ENCODE measurements at places on chromosomes 5 and 9.

GRCh38 chr5:156481741-156482140, 154.8 kb downstream of the SGCD start:
- no peak for DNase-seq

GRCh38 chr5:157607371-157608161, 32.0 kb upstream of the ADAM19 start:
- DNase-seq = no peak

DNA sequence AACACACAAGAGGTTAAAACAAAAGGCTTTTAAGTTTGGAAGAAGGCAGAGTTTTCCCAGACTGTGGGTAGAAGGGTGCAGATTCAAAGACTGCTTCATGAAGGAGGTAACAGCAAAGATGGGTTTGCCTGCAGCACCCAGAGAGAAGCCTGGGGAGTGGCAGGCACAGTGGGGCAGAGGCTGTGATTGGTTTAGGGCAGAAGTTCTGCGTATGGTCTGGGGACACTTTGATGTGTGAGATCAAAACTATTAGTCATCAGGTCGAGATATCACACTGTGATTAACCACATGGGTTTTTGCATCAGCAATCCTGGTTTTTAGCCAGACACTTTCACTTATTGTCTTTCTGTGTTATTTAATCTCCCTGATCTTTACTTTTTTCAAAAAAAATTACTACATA, 188.8 kb upstream of the GLRA1 start:
- DNase-seq = no peak

- DNase-seq = no peak
Measured at GRCh38 chr5:29304545-29304944, 1888.9 kb upstream of the CDH6 start.

- no peak for DNase-seq
Measured at GRCh38 chr9:134192311-134192950, 28.1 kb upstream of the RNU6ATAC start.

GRCh38 chr5:158937381-158937952, 162.2 kb downstream of the EBF1 start:
- DNase-seq = no peak

DNA sequence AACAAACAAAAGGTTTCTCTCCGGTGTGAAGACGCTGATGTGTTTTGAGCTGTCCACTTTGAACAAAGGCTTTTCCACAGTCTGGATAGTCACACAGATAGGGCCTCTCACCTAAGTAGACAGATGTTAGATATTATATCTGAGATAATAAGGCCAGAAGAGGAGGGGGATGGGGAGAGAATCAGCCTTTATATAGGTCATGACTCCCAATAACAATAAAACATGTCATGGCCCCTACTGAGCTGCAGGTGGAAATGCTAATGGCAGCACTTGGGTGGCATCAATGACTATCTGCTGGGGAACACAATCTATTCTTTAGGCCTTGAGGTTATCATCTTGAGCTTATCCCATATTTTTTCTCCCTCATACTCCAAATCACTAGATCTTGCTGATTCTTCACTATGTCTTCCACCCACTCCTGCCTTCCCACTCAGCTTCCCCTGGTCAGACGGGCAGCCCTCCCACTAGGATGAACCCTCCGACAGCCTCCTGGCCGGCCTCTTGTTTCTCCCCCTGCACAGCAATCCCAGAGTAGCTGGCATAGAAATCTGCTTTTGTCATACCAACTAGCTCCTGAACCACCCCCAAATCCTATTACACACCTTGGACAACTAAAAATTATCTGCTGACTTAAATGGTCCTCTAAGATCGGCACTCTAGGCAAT, 11.5 kb upstream of the SLC35D2 start:
- DNase-seq = no peak

GRCh38 chr5:73265641-73266040, 92.6 kb downstream of the TMEM174 start:
- DNase-seq = no peak

- no peak for DNase-seq
Measured at GRCh38 chr5:5318426-5319190, 103.9 kb upstream of the ICE1 start.

- no peak for DNase-seq
Measured at GRCh38 chr5:169670769-169671525, 33.9 kb downstream of the DOCK2 start.

DNA sequence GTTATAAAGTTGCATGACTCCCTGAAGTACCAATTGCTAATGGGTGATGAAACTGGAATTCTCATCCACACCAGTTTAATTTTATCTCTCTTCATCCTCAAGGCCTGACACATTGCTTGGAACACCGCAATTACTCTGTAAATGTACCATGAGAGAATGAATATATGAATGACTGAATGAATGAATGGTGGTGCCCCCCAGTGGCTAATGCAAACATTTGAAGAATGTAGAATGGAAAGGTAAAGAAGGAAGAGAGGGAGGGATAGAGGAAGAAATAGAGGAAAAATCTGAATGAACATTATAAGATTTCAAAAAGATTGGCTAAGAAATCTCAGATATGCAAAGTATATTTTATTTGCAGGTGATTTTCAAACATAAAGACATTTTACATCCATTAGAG, 13.1 kb downstream of the PAPPA start:
- no peak for DNase-seq

- DNase-seq = no peak
Measured at GRCh38 chr5:160155017-160155750, 35.9 kb upstream of the PWWP2A start.

DNA sequence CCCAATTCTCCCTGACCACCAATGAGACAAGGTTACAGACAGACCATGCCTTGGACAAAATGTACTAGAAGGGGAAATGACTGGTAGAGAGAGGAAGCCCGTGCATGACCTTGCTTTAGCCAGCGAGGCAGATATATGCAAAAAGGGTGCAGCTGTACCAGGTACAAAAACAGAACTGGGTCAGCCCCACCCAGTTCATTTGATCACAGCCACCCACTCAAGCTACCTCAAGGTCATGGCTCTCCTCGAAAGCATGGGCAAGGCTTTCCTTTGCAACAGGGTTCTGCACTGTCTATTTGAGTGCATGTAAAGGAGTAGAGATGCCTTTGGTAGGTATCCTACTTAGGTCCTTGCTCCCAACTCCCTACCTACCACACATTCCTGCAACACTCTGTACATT, 33.3 kb downstream of the TLE1 start:
- DNase-seq = no peak

DNA sequence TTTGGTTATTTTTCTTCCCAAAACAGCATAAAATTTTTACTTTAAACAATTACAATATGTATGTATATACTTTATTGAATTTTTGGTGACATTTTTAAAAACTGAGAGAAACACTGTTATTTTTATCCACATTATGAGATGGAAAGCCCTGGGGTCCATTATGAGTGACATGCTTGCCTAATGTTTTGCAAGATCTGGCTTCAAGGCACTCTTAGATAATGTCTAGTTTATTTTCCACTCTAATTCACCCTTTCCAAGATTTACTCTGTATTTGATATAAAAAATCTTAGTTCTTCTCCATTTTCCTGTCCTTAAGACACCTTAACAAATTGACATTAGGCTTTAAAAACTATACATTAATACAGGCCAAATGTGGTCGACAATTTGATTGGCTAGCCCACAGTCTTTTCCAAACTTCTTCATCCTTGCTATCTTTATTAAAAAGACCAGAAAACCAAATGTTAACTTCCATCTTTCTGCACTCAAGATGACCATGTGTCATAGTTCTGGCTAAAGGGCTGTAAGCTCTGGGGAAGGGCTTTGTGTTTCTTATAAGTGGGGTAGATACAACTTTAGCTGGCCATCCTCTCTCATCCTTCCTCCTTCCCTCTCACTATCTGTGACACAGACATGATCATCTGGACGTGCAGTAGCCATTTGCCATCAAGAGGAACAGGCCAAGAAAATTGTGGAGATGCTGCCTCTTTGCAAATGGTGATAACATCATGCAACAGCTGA, 561.1 kb downstream of the PDE4D start:
- no peak for DNase-seq

DNA sequence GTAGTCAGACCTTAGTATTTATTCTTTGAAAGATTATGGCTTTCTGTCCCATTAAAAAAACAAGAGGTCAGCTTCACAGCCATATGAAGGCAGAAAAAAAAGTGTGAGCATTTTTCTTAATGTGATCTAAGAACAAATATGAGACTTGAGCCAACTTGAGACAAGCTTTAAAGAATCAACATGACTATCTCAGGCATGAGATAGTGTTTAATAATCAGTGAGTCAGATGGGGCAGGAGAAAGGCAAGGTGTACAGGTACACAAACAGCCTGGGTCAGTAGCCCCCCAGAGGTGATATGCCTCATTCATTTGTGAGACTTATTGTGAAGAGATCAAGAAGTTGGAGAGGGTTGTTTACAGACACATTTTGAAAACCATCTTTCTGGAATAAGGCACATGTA, 83.6 kb downstream of the GDNF start:
- no peak for DNase-seq

- no peak for DNase-seq
Measured at GRCh38 chr9:36940500-36940853, 93.6 kb downstream of the PAX5 start.

GRCh38 chr5:65736011-65736410, 14.0 kb downstream of the NLN start:
- no peak for DNase-seq

DNA sequence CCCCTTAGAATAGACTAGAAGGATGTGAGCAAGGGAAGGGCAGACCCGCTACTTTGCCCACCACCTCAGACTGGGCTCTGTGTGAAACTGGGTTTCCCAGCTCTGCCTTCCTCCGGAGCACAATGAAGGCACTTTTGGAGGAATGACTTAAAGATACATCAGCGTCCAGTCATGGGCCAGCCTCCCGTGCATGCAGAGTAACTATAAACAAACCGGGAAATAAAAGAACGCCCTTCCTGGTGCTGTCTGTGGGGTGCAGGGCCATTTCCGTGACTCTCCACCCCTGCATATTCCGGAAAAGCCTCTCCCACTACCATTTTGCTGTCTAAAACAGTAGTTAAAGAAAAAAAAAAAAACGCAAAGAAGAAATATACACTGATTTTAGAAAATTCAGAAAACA, 165.9 kb upstream of the IRX4 start:
- no peak for DNase-seq

GRCh38 chr9:127506117-127506813, 55.0 kb downstream of the LRSAM1 start:
- no peak for DNase-seq

DNA sequence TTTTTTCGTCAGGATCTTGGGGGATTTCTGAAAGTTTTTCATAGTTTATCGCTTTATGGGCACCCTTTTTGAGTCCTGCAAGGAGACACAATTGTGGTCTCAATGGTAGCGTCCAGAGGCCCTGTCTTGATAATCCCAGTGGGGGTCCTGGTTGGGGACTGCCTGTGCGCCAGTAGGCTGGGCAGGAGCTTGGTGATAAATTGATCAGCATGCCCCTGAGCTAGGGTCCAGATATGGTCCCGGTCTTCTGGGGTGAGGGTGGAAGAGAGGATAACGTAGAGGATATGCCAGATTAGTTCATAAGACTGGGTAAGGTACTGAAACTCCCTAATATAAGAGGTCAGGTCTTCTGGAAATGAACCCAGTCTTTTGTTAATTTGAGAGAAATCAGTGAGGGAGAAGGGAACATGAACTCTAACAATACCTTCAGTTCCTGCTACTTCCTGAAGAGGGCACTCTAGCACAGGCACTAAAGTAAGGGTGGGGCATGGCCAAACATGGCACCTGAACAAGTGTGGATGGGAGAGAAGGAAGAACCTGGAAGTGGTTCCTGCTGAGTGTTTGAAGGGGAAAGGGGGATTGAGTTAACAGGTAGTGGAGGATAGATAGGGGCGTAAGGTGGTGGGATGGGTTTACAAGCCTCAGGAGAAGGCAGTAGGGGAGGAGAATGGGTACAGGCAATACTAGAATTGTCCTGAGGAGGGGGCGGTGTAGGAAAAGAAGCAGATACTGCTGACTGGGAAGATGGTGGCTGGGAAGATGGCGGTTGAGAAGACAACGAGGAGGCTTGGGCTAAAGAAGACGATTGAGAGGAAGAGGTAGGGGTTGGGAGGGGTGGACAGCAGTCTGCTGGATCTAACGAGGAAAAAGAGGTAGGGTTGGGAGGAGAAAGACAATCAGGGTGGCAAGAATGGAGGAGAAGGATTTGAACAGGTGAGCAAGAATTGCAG, 33.8 kb upstream of the ANXA2R start:
- DNase-seq = peak; percentile 46

- no peak for DNase-seq
Measured at GRCh38 chr5:120538149-120538548, 74.0 kb downstream of the PRR16 start.

GRCh38 chr5:1212881-1213280, 11.5 kb downstream of the SLC6A19 start:
- no peak for DNase-seq

DNA sequence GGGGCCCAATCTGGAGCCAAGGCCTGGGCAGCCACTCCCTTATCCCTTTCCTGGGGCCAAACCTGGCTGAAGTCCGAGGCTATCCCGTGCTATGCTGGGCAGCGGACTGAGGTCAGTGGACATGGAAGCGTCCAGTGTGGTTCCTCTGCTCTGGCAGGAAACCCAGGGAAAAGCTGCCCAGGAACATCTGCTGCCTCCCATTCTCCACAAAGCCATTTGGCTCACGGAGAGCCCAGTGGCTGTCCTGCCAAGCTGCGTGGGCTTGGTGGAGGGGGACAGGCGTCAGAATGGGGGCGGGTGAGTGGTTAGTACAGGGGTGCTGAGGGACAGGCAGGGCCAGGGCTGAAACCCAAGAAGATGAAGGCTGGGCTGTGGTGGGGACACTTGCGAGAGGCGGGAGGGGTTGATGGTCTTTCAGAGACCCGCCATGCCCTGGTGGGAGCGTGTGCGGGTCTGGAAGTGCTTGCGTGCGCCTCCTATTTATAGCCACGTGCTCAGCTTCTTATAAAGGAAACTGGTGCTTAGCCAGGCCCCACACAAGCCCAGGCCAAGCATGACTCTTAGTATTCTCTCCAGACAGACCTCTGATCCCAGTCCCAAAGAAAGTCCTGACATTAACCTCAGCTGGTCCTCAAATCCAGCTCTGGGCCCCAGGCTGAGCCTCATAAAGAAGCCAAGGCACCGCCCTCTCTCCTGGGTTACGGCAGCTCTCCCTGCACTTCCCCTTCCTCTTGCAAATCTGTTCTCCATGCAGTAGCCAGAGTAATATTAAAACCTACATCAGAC, 9.4 kb upstream of the SLC6A7 start:
- no peak for DNase-seq

DNA sequence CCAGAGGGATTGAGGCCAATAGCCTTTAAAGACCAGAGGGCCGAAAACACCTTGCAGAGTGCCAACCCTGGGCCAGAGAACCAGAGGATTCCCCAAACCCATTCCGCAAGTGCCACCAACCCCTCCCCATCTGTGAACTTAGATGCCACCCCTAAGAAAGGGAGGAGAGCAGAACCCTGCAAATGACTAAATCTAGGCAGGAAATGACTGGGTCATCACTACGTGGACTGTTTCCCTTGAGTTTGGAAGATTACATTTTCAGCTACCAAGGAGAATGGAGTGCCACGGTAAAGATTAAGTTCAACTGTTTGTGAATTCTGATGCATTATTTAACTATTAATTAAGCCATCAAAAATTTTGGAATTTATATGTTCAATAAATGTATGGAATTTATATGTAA, 142.8 kb downstream of the ENC1 start:
- DNase-seq = no peak

- peak; percentile 10 for DNase-seq
Measured at GRCh38 chr5:157772127-157772526, 28.6 kb downstream of the LSM11 start.
